H1 (cell line): ENCODE measurements at places on chromosomes 1 and 21. TPM values are rescaled to one million over a fixed set of nuclear protein-coding genes. Genes with fewer than 3 reads are reported as not detected.

CHI3L1 gene
- total RNA-seq: not detected in 2 replicates

PDXK gene
- total RNA-seq: 112 and 116 TPM in 2 replicates

LCE1B gene
- total RNA-seq: not detected in 2 replicates

NOS1AP gene
- total RNA-seq: 11.4 and 12.1 TPM in 2 replicates

VCAM1 gene
- total RNA-seq: 0.21 TPM in 1 of 2 replicates, not detected in the other

APCS gene
- not detected in 2 replicates for total RNA-seq

KNCN gene
- total RNA-seq: not detected in 2 replicates

AMY1C gene
- total RNA-seq: not detected in 2 replicates

MKNK1 gene
- total RNA-seq: 21.5 and 23.9 TPM in 2 replicates

SPRR1B gene
- not detected in 2 replicates for total RNA-seq
